Hypothalamus (tissue), 51 donors: ENCODE measurements at places on chromosomes 3 and 15.

- no peak for DNase-seq
These were observed 10.0 kb upstream of the FILIP1L start for GRCh38 chr3:100124201-100124761.

- DNase-seq, result no peak
These were observed 128.4 kb downstream of the ASB7 start for GRCh38 chr15:100730655-100731266.

- no peak for DNase-seq
These were observed 22.2 kb downstream of the UACA start for GRCh38 chr15:70741107-70741531.

DNA sequence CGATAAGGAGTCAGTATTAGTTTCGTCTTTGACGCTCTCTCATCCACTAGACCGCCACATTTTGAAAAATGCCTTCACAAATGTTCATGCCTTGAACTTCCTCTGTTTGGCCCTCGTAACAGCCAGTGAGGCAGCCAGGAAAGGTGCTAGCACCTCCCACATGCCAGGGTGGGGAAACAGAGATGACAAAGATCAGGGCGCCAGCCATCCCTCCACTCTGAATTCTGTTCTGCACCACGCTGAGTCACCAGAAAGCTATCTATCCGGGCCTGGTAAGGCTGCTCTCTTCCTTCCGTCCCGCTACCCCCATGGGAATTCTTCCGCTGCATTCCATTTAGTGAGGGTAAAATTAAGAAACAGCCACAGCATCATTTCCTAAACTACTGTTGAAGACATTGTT lies 31.3 kb upstream of the BCL2L10 start:
- no peak for DNase-seq

GRCh38 chr3:46892285-46893145 lies 15.0 kb downstream of the PTH1R start:
- peak; percentile 36 for DNase-seq

GRCh38 chr3:1693145-1693544 lies 405.5 kb upstream of the CNTN4 start:
- DNase-seq, result no peak

GRCh38 chr3:55891106-55891505 lies 404.0 kb upstream of the WNT5A start:
- DNase-seq, result no peak

- DNase-seq, result no peak
These were observed 155.5 kb upstream of the SETMAR start for GRCh38 chr3:4147556-4148118.

DNA sequence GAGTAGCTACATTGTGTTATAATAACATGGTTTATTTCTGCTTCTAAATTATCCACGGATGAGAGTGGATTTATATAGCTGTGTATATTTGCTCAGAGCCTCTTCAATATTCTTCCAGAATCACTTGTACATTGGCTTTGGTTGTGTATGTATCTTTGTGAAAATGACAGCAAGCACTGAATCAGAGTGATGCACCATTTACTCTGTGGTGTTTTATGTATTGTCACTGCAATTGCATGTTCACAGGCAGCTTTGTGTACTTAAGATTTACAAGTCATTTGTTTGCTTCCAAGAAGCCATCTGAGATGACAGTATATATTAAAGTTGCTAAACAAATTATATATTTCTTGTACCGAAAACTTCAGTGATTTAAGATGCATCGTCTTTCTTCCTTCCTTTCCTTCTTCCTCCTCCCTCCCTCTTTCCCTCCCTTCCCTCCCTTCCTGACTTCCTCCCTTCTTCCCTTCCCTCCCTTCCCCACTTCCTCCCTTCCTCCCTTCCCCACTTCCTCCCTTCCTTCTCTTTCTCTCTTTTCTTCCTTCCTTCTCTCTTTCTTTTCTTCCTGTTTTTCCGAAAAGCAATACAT lies 362.3 kb upstream of the GOLIM4 start:
- DNase-seq, result no peak

- no peak for DNase-seq
These were observed 14.0 kb upstream of the SSUH2 start for GRCh38 chr3:8658306-8659212.

DNA sequence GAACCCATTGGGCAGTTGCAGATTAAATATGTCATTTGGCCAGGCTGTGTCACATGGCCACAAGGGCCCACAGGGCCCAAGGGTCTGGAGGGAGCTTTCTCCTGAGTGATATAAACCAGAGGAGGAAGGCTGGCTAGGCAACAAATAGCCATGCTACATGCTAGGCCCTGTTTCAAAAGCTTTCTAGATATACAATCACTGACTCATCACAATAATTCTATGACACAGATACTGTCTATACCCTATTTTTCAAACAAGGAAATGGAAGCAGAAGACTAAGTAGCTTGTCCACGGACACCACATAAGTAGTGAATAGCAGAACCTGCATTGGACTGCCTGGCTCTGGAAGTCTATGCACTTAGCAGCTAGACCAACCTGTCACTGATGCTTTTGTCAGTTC lies 625.4 kb downstream of the NTRK3 start:
- DNase-seq, result no peak
